NCI-H524 treated with DMSO at 0.1 percent for 48 hours (cell line): ENCODE measurements at places on chromosomes 1 and 21.
A peak's percentile ranks its signal among the peaks of the same experiment; 100 is the strongest.

- no peak for DNase-seq
These were observed 9.3 kb downstream of the SLC19A1 start for GRCh38 chr21:45532826-45533360.

DNA sequence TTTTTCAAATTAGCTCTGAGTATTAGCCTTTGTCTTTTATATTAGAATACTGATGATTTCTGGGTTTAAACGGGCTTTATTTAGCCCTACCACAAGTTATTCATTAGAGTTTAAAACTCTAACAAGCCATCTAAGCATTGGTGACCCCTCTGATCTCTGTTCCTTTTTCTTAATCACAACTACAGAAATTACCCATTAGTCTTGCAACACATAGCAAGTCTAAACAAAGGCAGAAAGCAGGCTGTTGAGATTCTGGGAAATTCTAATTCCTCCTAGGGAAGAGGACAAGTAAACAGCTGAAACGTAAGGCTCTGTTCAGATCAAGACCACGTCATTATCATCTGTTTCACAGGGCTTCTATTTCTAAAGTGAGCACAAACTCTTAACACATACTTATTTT lies 491.2 kb upstream of the ZRANB2 start:
- DNase-seq: no peak

- no peak for DNase-seq
These were observed 901.2 kb downstream of the TTLL7 start for GRCh38 chr1:83097715-83098114.

GRCh38 chr1:75471252-75471651 lies 139.7 kb downstream of the SLC44A5 start:
- no peak for DNase-seq

- DNase-seq: no peak
These were observed 14.6 kb downstream of the MED18 start for GRCh38 chr1:28343405-28343804.

DNA sequence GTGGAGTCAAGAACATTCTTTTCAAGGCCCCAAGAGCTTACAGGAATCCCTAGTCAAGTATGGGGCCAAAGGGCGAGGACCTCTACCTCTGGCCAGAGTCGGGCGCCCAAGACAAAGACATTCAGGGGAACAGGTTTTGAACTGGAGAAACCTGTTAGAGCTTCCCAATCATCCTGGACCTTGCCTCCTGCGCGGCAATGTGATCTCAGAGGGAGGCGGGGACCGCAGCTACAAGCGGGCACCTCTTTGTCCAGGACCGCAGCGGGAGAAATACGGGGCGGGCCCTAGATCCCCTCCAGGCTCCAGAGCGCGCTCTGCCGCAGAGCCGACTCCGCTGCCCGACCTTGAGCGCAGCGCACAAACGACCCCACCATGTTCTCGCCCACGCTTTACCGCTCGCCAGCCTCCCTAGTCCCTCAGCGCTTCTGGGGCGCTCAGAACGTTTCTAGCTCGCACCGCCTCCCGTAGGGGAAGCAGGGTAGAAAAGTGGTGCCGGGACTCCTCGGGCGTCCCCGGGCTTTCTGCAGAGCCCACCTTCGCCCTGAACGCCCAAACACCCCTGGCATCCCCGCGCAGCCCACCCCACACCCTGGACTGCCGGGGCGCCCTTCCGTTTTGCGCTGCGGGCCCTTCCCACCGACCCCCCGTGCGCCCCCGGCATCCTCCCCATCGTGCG lies 28.1 kb downstream of the RABIF start:
- no peak for DNase-seq

DNA sequence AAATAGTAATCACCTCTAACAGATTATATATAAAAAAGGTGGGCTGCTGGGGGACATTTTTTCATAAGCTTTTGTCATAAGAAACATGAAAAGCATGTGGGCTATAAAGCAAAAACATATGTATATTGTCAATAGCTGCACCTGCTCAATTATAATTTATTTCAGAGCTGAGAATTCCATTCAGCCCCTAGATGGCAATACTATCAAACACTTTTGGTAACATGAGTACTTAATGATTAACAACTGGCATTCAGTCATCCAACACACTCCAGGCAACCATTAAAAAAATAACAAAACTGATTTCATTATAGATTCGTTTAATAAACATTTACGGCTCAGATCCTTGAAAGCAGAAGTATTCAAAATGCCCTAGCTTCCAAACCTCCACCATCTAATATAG lies 115.1 kb downstream of the KCTD3 start:
- peak; percentile 16 for DNase-seq

GRCh38 chr1:23632479-23633160 lies 59.0 kb upstream of the RPL11 start:
- no peak for DNase-seq

GRCh38 chr21:37793660-37794059 lies 122.6 kb downstream of the KCNJ6 start:
- DNase-seq: no peak

- DNase-seq: no peak
These were observed 50.9 kb downstream of the ACTL8 start for GRCh38 chr1:17805869-17806684.

GRCh38 chr1:11731691-11732283 lies 4.1 kb upstream of the AGTRAP start:
- DNase-seq: no peak

- DNase-seq: no peak
These were observed 3.4 kb downstream of the DDX59 start for GRCh38 chr1:200666309-200666708.

DNA sequence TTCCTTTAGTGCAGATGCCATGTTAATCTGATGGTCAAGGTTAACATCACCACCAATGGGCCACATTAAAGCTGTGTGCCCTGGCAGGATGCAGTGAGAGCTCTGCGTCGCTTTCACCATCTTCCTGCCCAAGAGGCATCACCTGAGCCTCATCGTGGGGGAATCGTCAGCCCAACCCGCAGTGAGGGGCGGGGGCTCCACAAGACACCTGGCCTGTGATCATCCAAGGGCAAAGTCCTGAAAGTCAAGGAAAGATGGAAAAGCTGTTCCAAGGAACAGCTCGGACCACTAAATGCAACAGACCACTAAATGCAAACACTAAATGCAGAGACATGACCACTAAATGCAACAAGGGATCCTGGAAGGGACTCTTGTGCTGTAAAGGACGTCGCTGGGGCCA lies 49.9 kb downstream of the WDR4 start:
- no peak for DNase-seq

GRCh38 chr1:219427403-219427802 lies 185.5 kb downstream of the ZC3H11B start:
- DNase-seq: no peak

GRCh38 chr1:39272798-39273469 lies 68.4 kb downstream of the MACF1 start:
- DNase-seq: no peak

- DNase-seq: no peak
These were observed 68.8 kb upstream of the RGS1 start for GRCh38 chr1:192506741-192507155.

DNA sequence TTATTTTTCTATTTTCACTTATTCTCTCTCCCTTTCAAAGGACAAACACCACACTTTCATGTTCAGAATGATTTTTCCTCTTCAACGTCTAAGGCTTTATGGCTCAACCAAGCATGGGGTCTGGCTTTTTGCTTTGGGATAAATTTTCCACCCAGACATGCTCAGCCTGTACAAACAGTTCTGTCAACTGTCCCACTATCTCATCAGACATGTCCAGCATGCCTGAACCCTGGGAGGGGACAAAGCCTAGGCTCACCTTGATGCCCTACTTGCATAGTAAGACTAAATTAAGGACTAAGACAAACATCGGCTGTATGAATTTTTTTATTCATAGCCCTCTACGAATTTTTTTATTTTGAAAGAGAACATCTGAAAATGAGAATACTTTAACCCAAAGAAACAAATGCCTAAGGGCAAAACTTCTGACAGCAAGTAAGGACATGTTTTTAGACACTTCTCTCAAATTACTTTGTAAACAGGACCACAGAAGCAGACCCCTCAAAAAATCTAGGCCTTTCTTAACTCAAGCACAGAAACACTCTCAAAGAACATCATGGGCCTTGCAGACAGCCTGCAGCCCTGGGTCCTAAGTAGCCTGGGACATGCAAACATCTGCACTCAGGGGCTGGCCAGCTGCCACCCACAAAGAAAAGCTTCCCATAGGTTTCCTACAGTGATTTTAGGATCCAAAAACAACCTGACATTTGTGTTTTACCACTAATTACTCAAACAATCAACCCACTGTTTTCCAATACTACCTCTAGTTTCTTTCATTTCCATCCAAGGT lies 72.3 kb upstream of the PALMD start:
- DNase-seq: no peak

DNA sequence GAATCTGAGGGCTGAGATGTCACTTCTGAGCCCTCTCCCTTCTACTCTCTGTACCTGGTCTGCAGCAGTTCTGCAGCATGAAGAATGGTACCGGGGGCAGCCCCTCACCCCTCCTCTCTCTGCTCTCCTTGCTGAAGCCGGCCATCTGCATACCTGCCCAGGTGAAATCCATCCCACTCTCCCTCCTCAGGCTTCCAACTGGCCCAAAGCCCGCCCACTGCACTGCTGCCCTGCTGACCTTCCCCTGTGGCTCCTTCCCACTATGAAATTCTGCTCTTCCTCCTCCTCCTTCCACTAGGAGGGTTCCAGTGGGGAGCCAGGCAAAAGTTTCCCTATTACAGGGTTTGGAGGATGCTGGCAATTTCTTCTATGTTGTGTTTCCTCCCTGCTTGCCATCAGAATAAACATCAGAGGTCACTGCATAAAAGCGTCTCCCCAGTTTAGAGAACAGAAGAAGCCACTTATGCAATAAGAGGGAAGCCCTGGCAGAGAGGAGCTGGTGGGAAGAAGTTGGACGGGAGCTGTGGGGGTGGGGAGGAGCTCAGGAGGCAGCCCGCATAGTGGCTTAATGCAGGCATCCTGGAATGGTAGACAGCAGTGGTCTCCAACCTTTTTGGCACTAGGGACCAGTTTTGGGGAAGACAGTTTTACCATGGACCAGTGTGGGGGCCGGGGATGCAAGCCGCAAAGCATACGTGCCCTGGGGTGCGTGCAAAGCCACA lies 30.3 kb downstream of the TMCO4 start:
- no peak for DNase-seq

GRCh38 chr1:66777831-66778230 lies 23.2 kb downstream of the INSL5 start:
- no peak for DNase-seq

DNA sequence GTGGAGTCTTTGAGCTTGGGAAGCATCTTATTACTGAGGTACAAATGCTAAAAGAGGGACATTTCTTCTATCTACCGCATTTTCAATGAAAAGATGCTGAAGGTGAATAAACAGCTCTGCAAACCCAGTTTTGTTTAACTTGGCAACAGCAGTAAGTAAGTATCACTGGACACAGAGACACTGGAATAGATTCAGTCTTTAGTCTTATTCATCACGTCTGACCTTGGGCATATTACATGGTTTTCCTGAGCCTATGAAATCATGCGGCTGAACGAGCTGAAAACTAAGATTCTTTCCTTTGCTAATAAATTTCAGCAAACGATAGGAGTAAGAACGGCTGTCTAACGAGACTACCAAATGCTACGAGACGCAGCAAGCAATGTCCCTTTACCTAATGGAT lies 207.4 kb downstream of the GABPA start:
- no peak for DNase-seq

DNA sequence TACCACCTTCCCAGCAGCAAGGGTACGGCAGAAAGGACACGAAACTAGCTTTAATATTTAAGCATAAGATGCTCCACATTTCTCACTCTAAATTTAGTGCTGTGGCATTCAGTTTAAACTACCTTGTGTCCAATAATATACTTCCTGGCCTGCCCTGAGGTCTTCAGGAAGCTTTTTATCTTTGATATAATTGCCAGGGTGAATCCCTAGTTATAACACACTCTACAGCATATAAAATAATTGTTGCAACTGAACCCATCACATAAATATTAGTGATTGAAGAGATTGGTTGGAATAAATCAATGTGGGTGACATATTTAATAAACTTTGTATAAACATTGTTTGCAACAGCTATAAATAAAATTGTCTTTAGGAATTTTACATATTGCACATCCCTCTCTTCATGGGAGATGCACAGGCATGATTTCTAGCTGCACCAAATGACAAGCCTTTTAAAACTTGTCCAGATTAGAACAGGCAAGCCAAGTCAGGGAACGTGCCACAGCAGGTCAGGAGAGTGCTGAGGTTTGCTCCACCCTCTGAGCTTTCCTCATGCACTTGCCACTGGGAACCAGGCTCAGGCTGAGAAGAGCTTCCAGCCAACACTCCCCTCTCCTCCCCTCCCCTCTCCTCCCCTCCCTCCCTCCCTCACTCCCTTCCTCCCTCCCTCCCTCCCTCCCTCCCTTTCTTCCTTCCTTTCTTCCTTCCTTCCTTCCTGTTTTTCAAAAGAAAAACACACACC lies 623.2 kb upstream of the PKN2 start:
- no peak for DNase-seq
